ENCODE measurements at places on chromosomes 5 and 9.
A peak's percentile ranks its signal among the peaks of the same experiment; 100 is the strongest.

DNA sequence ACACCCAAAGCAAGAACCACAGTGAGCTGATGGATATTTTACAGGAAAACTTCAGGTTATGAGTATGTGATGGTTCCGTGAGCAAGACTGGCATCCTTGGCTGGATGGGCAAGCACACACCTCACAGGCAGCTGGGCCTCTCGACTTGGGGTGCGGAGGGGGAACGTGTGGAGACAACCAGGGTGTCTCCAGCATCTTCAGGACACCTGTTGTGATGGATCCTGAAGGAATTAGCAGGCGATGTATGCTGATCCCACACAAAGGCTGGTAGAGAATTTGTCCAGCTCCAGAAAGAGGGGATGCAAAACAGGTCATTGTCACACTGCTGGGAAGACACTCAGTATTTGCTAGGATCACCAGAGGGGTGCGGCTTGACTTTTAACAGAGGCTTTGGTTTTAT is 42.7 kb downstream of the SECISBP2 start:
- no peak for DNase-seq

GRCh38 chr5:132060501-132061161 is at the start of gene IL3:
Gene IL3, plus strand, starts transcription at chr5:132060655. Its CDS starts 52 bp downstream, at chr5:132060707.
- DNase-seq, result no peak

GRCh38 chr9:91282292-91282691 is 79.4 kb downstream of the AUH start:
- no peak for DNase-seq

GRCh38 chr9:110602281-110602680 is 22.7 kb upstream of the SVEP1 start:
- no peak for DNase-seq

GRCh38 chr5:65861830-65862241 is 64.5 kb upstream of the ERBIN start:
- DNase-seq, result no peak

DNA sequence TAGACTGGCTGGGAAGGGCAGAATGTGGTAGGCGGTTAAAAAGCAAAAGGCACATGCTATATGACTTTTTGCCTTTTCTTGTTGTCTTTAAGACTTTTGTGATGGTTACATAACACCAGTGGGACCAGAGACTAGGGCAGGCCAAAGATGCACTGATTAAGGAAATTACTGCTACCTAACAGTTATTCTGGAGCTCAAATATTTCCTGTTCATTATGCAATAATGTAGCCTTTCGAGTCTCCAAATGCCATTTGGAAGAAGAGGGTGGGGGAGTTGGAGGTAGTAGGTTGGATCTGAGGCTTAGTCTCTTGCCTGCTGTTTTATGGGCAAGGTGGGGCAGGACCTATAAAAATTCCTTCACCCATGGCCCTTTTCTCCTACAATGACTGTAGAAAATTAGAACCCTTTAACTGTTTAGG is 51.7 kb downstream of the SH3GL2 start:
- no peak for DNase-seq

DNA sequence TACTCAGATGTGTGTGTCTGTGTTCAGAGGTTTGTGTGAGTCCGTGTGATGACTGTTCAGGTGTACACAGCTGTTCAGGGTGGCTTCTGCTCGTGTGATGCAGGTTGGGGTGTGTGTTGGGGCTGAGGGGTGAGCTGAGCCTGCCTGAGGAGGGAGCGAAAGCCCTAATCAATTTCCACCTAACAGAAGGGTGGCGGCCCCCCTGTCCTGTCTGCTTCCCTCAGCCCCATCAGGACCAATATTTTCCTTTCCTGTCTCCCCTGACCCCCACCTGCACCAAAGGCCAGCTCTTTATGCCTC is 30.2 kb downstream of the LHX2 start:
- no peak for DNase-seq

DNA sequence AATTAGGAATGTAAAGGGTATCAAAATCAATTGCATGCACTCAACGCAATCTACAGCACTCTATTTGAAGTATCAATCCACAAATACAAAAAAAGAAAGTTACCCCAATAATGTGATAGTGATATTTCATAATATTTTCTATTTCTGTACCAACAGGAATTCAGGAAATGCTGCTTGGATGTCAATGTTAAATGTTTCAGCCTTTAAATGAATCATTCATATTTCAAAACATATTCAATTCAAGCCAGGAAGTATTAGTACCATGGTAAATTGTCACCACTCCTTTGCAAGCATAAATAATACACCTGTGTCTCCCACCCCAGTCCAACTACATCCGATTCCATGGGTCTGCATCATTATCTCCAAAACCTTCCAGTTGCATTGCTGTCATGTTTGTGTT is 1185.5 kb upstream of the CDH18 start:
- no peak for DNase-seq

DNA sequence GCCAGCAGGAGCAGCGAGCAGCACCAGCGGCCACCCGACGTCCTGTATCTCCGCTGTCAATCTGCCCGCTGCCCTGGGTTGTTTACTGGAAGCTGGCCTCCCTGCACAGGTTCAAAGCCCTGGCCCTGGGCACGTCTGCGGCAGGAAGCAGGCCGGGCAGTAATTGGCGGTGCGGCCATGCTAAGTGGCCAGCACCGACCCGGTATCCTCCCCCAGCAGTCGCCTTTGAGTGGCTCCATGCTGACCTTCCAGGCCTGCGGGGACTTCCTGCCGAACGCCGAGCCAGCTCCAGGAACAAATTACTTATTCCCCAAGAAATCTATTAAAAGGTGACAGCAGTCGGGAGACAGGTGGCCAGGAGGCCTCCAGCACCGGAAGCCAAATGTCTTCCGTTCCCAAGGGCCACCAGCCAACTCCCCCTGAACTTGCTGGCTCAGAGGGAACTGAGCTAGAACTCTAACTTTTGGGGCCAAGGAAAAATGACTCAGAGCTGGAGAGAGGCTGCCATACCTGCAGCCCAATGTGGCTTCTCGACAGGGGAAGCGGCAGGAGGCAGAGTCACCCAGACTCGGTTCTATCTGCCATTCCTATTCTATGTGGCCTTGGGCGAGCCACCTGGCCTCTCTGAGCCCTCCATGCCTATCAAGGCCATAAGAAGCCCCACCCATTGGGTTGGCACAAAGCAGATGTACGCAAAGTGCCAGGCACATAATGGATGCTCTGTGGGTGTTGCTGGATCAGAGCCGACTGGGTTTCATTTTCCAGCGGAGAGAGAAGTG is 13.7 kb upstream of the PSMB7 start:
- no peak for DNase-seq

- DNase-seq, result no peak
These were observed 668.4 kb upstream of the FAM174A start for GRCh38 chr5:99866740-99867139.

- DNase-seq, result no peak
These were observed 128.5 kb downstream of the CHSY3 start for GRCh38 chr5:130032807-130033206.

- DNase-seq, result peak; percentile 22
These were observed 25.9 kb upstream of the AP3B1 start for GRCh38 chr5:78320401-78320800.

DNA sequence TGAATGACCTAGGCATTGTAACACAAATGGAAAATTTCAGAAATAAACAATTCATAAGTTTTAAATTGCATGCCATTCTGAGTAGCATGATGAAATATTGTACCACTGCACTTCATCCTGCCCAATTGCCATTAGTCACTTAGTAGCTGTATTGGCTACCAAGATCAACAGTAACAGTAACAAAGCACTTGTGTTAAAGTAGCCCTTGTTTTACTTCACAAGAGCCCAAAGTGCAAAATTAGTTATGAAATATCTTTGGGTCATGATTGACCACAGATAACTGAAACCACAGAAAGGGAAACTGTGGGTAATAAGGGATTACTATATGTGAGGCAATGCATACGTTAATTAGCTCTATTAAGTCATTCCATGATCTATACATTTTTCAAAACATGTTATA is 33.3 kb upstream of the RORB start:
- no peak for DNase-seq

DNA sequence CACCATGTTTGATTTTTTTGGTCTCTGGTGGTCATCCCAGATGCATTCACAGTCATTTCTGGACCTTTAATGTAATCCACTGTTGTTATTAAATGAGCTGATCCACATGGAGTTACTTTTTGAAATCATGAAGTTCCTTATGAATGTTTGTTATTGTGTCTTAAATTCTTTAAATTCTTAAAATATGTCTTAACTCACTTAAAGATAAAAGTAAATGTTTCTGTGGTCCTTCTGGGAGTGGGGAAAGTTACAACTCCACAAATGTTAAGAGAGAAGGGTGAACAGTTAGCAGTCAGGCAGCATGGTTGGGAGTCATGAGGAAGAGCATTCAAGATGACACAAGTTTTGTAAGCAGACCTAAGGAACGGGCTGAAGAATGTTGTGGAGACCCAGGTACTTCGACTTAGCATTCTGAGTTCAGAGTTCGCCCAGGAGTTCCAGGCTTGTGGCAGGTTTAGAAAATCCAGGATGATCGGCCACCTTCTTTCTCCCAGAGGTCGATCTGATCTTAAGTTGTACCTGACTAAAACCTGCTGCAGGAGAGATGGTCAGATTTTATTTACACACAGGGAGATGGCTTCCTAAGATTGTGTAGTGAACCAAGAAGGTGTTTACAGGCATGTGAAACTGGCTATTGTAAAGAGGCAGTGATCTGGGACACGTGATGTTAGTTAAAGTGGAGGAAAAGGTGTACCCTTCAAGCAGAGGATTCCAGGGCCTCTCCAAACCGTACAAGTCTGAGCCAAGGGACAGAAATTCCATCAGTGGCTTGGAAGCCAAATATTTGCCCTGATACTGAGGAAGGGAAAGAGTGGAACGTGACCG is 17.2 kb downstream of the SLC1A1 start:
- DNase-seq, result no peak

GRCh38 chr9:70382709-70383605 is 31.5 kb downstream of the KLF9 start:
- no peak for DNase-seq

DNA sequence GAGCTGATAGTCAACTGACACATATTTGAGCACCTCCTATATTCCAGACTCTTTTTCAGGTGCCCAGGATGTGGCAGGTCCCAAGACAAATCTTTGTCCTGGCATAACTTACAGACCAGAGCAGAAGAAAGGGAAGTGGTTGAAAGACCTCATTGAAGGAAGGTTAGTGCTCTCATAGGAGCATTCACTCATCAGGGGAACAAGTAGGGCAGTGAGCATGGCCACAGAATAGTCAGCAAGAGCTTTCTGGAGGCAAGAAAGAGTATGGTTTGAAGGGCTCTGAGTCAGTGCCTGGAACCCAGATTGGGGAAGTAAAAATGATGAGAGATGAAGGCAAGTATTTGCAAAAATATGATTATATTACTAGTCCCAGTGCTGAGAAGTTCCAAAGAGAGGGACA is 25.0 kb upstream of the ERMP1 start:
- no peak for DNase-seq

- DNase-seq, result no peak
These were observed 30.7 kb upstream of the ERAP1 start for GRCh38 chr5:96838201-96839070.

DNA sequence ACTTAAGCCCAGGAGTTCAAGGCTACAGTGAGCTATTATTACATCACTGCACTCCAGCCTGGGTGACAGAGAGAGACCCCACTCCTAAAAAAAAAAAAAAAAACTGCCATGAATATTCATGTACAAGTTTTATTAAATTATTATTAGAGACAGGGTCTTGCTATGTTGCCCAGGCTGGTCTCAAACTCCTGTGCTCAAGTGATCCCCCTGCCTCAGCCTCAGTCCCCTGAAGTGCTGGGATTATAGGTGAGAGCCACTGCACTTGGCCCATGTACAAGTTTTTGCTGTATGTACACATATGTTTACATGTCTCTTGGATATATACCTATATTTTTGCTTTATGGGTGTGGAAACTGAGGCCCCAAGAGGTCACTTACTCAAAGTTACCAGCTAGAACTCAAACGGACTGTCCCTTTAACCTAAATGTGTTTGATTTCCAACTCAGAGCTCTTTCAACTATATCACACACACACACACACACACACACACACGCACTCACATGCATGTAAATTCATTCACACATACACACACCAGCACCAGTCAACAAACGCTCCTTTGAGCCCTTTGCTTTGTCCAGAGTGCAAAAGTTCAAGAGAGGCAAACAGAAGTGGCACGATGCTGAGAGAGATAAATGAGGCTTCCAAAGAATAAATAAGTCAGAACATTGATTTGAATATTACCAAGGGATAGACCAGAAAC is 42.3 kb upstream of the STRBP start:
- DNase-seq, result no peak

All from NCI-H146 (cell line).